Vagina (tissue), 2 donors: ENCODE measurements at places on chromosomes 11 and 22.

GRCh38 chr11:22049276-22049675, 143.6 kb upstream of the ANO5 start:
- no peak for DNase-seq

DNA sequence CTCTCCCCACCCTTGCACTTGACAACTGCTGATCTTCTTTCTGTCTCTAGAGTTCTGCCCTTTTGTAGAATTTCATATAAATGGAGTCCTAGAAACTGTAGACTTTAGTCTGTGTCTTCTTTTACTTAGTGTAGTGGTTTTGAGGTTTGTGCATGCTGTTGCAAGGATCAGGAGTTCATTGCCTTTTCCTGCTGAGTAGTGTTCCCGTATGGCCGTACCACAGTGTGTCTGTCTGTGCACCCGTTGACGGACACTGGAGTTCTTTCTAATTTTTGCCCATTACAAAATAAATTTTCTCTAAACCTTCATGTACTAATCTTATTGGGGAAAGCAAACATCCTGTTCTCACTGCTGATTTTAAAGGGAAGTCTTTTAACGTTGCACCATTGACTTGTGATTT, 138.1 kb downstream of the TBC1D22A start:
- no peak for DNase-seq

GRCh38 chr22:38316364-38317121, 690 bp downstream of the CSNK1E start:
- no peak for DNase-seq

GRCh38 chr22:24285245-24285644, 14.6 kb downstream of the SPECC1L start:
- DNase-seq, result no peak

- no peak for DNase-seq
Observed at GRCh38 chr11:46210133-46210636, 67.3 kb upstream of the CREB3L1 start.

GRCh38 chr11:14546672-14547071, 26.5 kb upstream of the PSMA1 start:
- DNase-seq, result no peak

DNA sequence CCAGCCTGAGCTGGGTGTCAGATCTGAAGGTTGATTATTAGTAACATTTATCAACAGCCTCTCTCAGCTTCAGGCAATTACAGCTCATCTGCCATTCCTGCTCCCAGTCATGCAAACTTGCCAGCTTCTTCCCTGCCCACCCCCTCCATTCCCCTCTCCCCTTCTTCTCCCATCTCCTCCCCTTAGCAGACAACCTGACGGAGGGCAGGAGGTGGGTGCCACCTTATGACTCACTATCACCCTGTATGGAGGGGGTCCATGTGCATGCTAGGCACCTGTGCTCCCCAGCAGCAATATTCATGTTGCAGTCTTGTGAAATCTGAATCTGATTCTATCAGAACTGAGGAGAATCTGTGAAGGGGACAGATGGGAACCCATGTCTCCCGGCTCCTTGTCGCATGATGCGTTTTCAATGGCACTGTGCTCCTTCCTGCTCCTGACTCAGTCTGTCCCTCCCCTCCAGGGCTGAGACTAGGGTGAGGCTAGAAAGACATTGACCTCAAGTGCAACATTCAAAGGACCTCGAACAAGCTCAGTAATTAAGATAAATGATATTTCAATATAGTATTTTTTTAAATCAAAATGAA, 46.3 kb upstream of the TUB start:
- no peak for DNase-seq

DNA sequence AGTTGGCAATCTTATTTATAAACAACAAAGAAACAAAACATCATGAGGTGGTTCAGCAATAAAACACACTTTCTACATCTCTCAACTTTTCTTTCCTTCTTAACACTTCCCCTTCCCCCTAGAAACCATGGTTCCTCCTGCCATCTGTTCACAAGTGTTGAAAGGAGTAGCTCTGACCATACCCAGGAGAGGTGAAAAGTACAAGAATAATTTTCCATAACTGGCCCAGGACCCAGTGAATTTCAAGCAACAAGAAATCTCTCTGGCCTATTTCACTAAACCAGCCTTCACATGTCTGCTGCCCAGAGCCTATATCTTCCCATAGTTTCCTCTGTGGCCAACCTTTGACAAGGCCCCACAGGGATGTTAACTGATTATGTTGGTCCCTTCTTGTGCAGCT, 98.2 kb upstream of the CEP126 start:
- no peak for DNase-seq

- DNase-seq, result no peak
Observed at GRCh38 chr11:32511926-32512325, 71.7 kb upstream of the EIF3M start.

DNA sequence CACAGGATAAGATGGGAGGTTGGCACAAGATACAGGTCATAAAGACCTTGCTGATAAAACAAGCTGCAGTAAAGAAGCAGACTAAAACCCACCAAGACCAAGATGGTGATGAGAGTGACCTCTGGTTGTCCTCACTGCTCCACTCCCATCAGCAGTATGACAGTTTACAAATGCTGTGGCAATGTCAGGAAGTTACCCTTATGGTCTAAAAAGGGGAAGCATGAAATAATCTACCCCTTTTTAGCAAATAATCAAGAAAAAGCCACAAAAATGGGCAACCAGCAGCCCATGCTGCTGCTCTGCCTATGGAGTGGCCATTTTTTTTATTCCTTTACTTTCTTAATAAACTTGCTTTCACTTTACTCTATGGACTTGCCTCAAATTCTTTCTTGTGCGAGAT, 8.7 kb upstream of the PIWIL4 start:
- no peak for DNase-seq

- DNase-seq, result no peak
Observed at GRCh38 chr11:126214441-126214840, 2.9 kb downstream of the FAM118B start.

GRCh38 chr22:38868886-38869381, 3.1 kb downstream of the CBX6 start:
- DNase-seq, result peak; percentile 81

DNA sequence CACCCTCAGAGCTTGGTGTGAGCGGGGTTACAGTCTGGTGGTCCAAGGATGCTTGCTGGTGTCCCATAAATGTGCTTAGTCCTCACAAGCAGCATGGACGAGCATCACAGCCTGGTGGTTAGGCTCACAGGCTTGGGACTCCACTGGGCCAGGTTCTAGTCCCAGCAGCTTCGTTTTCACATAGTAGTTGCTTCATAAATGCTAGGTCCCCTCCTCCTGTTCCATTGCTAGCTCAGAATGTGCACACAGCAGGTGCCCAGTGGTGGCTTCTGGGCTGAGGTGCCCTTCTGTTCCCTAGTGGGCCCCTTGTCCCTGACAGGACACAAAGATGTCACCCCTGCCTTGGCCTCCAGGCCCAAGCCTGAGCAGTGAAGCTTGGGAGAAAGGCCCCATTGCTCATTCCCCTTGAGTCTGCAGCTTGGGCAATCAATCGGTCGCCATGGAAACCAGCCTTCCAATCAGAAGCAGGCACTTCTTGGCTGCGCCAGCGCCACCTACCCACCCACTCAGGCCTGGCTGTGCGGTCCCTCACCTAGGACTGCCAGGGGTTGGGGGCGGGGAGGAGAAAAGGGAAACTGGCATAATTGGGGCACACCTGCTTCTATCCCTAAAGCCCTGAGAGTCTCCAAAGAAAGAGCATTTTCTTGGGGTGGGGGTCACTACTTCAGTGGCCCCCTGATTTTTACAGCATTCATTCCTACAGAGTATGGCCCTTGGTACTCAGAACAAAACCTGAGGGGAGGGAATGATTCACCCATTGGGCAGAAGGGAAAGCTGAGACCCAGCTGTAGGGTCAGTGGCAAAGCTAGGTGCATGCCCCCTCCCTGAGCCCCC, 48.1 kb downstream of the CYTH4 start:
- DNase-seq, result no peak

- no peak for DNase-seq
Observed at GRCh38 chr22:25068707-25069106, 116.2 kb downstream of the KIAA1671 start.

DNA sequence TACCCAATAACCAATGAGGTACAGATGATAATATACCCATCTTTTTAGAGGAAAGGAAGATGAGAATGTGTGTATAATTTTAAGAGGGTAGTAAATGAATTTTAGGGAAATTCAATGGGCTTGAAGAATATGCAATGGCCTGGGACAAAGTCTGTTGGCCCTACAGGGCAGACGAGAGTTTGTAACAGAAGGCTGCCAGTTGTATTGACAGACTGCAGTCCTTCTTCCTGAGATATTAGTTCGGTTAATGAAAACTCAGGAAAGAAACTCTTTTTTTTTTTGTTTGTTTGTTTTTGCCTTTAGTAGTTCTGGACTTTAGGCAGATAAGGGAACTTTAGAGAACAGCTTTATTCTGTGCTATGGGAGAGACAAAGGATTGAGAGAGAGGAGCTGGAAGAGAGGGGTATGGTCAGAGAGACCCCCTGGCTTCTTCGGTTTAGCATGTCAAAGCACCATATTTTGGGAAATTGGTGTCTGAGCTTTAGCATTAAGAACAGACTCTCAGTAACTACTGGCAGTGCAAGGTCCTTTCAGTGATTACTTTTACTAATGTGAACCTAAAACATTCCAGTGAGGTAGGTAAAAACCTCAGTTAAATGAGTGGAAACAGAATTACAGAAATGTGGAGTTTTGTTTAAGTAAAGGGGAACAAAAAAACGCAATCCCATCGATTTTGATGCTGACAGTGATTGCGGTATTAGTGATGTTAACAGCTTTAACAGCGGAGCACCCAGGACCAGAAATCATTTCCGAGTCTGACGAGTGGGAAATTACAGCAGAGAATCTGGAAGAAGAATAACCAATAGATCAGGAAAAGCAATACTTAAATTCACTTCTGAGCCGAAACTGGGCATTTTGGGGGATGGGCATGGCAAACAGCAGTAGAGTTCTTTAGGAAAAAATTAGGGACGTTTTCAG, 644 bp upstream of the NAALAD2 start:
- no peak for DNase-seq
